ENCODE measurements at places on chromosomes 2 and 18.
A peak's percentile ranks its signal among the peaks of the same experiment; 100 is the strongest.

DNA sequence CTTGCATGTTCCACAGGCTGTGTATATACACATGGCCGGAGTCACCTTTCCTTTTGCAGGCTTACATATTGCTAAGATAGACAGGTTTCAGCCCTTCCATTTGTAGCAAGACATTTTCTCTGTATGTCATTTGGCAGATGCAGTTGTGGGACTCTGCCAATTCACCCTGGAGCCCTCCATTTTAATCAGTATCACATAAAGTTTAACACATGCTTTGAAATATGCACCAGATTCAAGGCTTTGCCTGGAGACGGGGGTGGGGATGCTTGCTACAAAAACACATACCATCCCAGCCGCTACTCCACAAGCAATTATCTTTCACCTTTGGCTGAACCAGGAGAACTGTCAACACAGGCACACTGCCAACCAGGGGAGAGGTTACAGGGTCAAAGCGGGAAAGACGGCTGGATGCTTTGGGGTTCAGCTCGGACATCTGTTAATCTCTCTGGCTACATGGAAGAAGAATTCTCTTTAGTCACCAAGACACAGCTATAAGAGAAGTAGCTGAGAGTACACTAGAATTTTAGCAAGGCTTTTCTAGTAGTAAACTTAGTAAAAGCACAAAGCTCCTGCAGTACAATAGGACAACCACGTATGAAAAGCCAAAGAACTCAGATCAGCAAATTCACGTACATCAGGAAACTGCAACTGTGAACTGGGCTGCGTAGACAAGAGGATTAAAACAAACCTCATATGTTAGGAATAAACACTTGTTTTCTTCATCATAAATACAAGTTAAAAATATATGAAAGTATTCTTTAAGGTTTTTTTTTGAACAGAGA lies 130.9 kb downstream of the EXOC6B start:
- peak; percentile 72 for DNase-seq

GRCh38 chr18:48191494-48191893 lies 217.7 kb downstream of the ZBTB7C start:
- DNase-seq = no peak

GRCh38 chr18:295756-296490 lies 28.1 kb upstream of the THOC1 start:
- DNase-seq = no peak

GRCh38 chr2:161312996-161313395 lies 4.8 kb downstream of the PSMD14 start:
- DNase-seq = no peak

- no peak for DNase-seq
These were observed 816.6 kb downstream of the SATB2 start for GRCh38 chr2:198641161-198641560.

- no peak for DNase-seq
These were observed 802.1 kb upstream of the FAM98A start for GRCh38 chr2:34401186-34401585.

DNA sequence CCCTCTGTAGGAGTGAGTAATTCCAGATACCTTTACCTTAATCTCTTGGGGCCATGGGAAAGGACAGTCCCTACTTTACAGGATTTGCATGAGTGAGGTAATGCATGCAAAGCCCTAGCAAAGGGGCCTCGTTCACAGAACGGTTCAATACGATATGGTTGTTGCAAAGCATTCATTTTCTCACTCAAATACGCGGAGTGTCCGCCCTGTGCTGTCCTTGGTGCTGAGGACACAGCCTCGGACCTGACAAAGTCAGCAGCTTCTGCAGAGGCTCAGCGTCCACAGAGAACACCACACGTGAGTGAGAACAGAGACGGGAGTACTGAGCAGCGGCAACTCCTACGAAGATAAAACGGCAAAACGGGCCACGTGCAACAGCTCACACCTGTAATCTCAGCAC lies 125.7 kb downstream of the EIPR1 start:
- no peak for DNase-seq

DNA sequence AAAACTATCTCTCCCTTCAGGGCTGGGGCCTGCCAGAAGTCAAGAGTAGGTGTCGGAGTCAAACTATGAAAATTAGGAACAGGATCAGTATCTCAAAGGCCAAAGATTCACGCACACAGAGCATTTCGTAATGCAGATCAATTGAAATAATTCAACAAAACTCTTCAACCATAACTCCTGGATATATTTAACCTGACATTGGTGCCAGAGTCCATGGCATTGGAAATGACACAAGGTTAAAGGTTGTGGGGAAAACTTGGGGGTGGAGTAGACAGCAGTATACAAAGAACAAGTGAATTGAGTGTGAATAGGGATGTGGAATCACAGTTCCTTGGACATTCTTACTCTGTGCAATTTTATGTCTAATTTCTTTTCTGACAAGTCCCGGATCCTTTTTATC lies 788.0 kb upstream of the GYPC start:
- DNase-seq = no peak

DNA sequence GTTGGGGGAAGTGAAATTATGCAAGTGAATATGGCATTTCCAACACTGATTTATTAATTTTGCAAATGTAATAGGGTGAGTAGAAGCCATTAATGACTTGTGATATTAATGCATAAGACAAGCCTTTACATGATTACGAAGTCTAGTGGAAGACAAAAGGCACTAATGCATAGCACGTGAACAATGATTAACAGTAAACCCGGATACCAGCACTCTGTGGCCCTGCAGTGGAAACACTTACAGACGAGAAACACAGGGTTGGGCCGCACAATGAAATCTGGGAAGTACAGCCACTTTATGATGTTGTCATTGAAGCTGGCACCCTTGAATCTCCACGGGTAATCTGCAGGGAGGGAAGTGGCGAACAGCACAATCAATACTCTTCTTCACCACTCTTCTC lies 233.4 kb downstream of the NAPG start:
- DNase-seq = no peak

DNA sequence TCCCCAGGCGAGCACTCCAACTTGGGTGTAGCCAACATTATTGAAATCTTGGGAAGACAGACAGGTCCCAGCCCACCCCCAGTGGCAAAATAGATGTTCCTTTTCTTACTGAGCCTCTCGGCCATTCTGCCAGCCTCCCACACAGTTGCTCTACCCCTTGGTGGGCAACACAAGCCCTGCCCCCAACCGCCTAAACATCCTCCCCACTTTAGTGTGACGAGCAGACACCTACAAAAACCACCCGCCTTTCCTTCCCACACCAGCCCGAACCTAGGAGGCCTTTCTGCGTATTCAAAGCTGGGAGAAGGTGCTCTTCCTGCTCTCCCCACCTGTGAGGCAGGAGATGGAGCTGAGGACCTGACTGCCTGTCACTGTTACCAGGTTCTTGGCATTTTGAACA lies 58.6 kb upstream of the CAB39 start:
- no peak for DNase-seq

DNA sequence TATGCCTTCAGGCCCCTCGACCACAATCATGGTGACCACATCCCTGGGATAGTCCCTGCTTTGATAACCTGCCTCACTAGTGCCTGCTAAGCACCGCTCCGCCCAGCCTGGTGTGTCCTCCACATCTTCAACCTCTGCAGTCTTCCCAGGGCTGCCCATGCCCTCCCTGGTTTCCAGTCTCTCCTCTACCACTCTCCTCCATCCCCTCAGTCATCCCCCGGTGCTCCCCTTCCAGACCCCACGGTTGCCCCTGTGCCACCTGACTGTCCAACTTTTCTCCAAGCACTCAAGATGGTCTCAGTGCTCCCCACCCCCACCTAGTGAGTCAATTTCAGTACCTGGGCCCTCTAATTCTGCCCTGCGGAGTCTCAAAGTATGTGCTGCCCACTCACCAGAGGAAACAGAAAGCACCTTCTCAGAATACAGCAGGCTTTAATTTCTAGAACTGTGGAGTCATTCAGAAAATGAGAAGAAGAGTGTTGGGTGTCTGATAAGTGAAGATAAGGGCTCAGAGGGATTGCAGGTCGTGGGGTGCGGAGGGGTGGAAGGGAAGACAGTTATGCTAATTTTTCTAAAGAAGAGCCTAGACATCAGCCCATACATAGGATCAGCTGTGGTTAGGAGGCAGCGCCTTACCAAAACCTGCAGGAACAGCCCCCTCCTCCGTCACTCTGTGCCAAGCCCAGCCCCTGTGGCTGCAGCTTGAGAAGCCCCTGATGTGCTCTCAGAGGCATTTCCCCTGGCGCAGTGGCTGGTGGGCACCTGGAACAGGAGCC lies 53.6 kb upstream of the CAB39 start:
- no peak for DNase-seq

- DNase-seq = no peak
These were observed 608.3 kb downstream of the ERBB4 start for GRCh38 chr2:211930331-211930730.

- DNase-seq = no peak
These were observed 146.3 kb downstream of the ATL2 start for GRCh38 chr2:38230756-38231155.

- no peak for DNase-seq
These were observed 99.4 kb downstream of the TWIST2 start for GRCh38 chr2:238947243-238947760.

- no peak for DNase-seq
These were observed 3.6 kb upstream of the LCT start for GRCh38 chr2:135840601-135841000.

- no peak for DNase-seq
These were observed 43.6 kb upstream of the MAP2 start for GRCh38 chr2:209380293-209380692.

DNA sequence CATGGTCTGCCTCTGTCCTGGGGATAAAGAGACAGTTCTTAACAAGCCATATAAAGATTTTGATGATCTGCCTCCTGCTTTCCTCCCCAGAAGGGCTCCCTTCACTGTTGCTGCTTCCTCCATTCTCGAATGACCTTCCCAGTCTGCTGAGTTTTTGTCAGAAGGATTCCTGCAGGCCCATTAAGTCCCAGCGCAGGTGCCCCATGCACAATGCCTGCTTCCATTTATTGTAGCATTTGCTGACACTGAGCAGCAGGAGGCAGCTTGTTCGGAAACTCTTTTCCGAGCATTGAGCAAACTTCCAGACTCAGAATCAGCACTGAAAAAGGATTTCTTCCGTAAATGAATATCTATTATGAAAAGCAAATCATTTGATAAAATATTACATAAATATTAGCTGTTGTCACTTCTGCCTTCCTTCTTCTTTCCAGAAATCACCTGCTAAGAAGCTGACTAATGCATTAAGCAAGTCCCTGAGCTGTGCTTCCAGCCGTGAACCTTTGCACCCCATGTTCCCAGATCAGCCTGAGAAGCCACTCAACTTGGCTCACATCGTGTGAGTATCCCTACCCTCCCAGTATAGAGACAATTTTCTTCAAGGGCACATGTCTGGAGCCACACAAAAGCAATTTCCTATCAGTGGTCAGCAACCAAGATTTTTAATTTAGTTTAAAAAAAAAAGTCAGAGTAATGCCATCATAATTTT lies 110.4 kb downstream of the DTNA start:
- no peak for DNase-seq

Data from left ventricle myocardium inferior (tissue), 1 donor.